ENCODE measurements at places on chromosomes 4 and X.

GRCh38 chr4:77122656-77123055, 34.4 kb upstream of the CCNG2 start:
- no peak overlapping the region for H3K4me3 ChIP-seq
- no peaks in the 10 kb centered on the region for H3K36me3 ChIP-seq
- H3K4me1 ChIP-seq: peaks cover 4% of the 10 kb centered on the region
- DNase-seq: no peak
- no peak overlapping the region for H3K27ac ChIP-seq
- peaks cover 55% of the 10 kb centered on the region for H3K27me3 ChIP-seq

- no peaks in the 10 kb centered on the region for H3K27me3 ChIP-seq
- no peak overlapping the region for H3K4me3 ChIP-seq
- DNase-seq: no peak
- H3K4me1 ChIP-seq: no peaks in the 10 kb centered on the region
Observed at GRCh38 chrX:29992083-29992482, 223.3 kb upstream of the MAGEB2 start.

GRCh38 chrX:41445171-41445570, 2.0 kb upstream of the NYX start:
- no peak for DNase-seq
- H3K27me3 ChIP-seq: no peaks in the 10 kb centered on the region
- H3K4me1 ChIP-seq: peaks cover 6% of the 10 kb centered on the region
- peaks cover 1% of the 10 kb centered on the region for H3K36me3 ChIP-seq

- H3K4me3 ChIP-seq: no peak overlapping the region
- H3K36me3 ChIP-seq: no peaks in the 10 kb centered on the region
- no peak overlapping the region for H3K27ac ChIP-seq
- no peaks in the 10 kb centered on the region for H3K4me1 ChIP-seq
- H3K27me3 ChIP-seq: no peaks in the 10 kb centered on the region
Observed at GRCh38 chrX:103651151-103651773, 22.5 kb downstream of the TCEAL1 start.

GRCh38 chr4:1295405-1296055, 5.8 kb downstream of the MAEA start:
- no peak for DNase-seq
- H3K27me3 ChIP-seq: no peaks in the 10 kb centered on the region
- no peak overlapping the region for H3K4me3 ChIP-seq
- H3K4me1 ChIP-seq: peaks cover 76% of the 10 kb centered on the region

DNA sequence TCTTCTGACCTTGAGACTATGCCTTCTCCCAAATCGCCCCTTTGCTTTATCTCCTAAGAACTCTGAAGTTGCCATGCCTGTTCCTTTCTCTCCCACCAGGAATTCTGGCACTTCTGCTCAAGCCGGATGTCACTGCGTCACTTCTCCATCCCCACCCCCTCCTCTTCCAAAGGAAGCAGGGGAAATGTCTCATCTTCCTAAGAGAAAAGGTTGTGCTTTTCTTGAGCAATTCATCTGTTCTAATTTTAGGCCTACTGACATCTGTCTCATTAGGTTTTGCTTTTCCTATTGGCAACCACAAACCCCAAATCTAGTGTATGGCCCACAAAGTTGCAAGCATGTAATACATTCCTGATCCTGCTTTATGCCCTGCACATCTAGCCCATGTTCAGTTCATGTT, 163.1 kb upstream of the PLAC1 start:
- DNase-seq: no peak
- H3K27me3 ChIP-seq: no peaks in the 10 kb centered on the region
- peaks cover 5% of the 10 kb centered on the region for H3K36me3 ChIP-seq

- H3K27ac ChIP-seq: no peak overlapping the region
- peaks cover 7% of the 10 kb centered on the region for H3K27me3 ChIP-seq
- H3K36me3 ChIP-seq: no peaks in the 10 kb centered on the region
- H3K4me1 ChIP-seq: no peaks in the 10 kb centered on the region
Observed at GRCh38 chrX:109886122-109886761, 116.7 kb upstream of the TMEM164 start.

- no peak for DNase-seq
- H3K4me1 ChIP-seq: peaks cover 27% of the 10 kb centered on the region
- H3K4me3 ChIP-seq: peak within 1 kb of the TSS; percentile 98
- no peaks in the 10 kb centered on the region for H3K27me3 ChIP-seq
- peak within 1 kb of the TSS; percentile 97 for H3K27ac ChIP-seq
Observed at GRCh38 chrX:102651242-102652011, at the start of gene GPRASP1. TSS of gene GPRASP1 (plus strand) at chrX:102651483. CDS start at chrX:102653914, 2,431 bp downstream.

- H3K4me3 ChIP-seq: no peak overlapping the region
- no peak overlapping the region for H3K27ac ChIP-seq
- H3K27me3 ChIP-seq: no peaks in the 10 kb centered on the region
- H3K36me3 ChIP-seq: no peaks in the 10 kb centered on the region
- DNase-seq: no peak
- no peaks in the 10 kb centered on the region for H3K4me1 ChIP-seq
Observed at GRCh38 chrX:147476008-147476407, 435.7 kb upstream of the FMR1 start.

DNA sequence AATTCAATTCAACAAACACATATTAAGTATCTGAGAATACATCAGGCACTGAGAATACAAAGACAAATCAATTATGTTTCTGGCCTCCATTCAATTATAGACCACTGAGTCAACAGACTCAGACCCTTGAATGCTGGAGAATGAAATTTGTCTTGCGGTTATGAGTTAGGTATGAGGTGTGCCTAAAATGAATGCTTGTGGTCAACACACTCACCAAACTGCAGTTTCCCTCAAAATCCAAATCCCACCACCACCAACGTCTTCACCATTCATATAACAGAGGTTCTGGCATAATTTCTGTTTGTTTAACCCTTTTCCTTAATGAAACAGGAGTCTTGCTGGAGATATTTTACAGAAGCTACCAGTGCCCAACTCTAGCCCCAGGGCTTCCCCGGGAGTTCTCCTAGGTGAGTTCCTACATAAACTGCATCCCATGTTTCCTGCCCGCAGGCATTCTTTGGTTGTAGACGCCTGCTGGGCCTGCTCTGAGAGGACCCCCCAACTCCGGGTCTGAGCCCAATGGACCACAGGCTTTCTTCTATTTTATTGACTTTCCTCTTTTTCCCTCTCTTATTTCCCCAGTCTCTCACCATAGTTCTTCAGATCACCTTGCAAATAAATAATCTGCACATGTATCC, 119.2 kb downstream of the DDX53 start:
- no peaks in the 10 kb centered on the region for H3K4me1 ChIP-seq
- H3K27me3 ChIP-seq: no peaks in the 10 kb centered on the region
- H3K36me3 ChIP-seq: no peaks in the 10 kb centered on the region
- no peak overlapping the region for H3K27ac ChIP-seq
- no peak overlapping the region for H3K4me3 ChIP-seq

GRCh38 chr4:162727232-162727631, 439.5 kb downstream of the NAF1 start:
- no peak overlapping the region for H3K4me3 ChIP-seq
- no peak overlapping the region for H3K27ac ChIP-seq
- DNase-seq: no peak
- no peaks in the 10 kb centered on the region for H3K4me1 ChIP-seq
- H3K27me3 ChIP-seq: no peaks in the 10 kb centered on the region
- peaks cover 2% of the 10 kb centered on the region for H3K36me3 ChIP-seq

- DNase-seq: no peak
- H3K36me3 ChIP-seq: peaks cover 8% of the 10 kb centered on the region
Observed at GRCh38 chr4:109721033-109721432, 8.8 kb downstream of the PLA2G12A start.

GRCh38 chrX:116493271-116493670, 30.5 kb upstream of the CT83 start:
- H3K36me3 ChIP-seq: no peaks in the 10 kb centered on the region
- H3K27ac ChIP-seq: no peak overlapping the region
- DNase-seq: no peak

GRCh38 chrX:146396409-146396808, 413.2 kb upstream of the CXorf51B start:
- DNase-seq: no peak
- H3K27me3 ChIP-seq: no peaks in the 10 kb centered on the region

DNA sequence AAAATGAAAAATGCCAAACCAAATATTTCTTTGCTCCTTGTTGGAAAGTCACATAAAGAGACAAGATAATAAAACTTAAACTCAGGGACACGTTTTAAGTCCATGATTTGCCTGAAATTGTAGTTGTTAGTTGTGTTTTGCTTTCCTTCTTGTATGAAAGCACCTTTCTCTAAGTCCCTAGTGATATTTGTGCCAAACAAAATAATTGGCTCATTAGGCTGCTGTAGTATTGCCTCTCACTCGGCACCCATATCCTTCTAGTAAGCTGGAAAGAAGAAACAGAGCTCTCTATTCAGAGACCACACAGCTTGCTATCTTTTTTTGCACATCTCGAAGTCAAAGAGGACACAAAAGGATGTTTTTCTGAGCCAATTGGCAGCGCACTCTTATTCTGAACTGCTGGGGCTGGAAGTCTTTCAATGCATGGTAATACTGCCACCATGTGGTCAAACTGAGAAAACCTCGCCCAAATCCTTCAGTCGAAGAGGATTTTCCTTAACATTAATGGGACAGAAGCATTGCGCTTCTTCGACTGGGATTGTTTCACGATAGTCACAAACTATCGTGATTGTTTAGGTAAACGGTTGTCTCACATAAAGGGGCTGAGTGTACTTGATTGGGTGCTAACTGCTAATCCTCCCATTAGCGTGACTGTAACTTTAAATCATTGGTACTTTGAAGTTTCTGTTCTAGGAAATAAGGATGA, 571.9 kb upstream of the LCORL start:
- peak; percentile 18 for DNase-seq
- no peak overlapping the region for H3K27ac ChIP-seq
- peaks cover 6% of the 10 kb centered on the region for H3K4me1 ChIP-seq
- H3K4me3 ChIP-seq: no peak overlapping the region

GRCh38 chrX:102728646-102729045, 8.1 kb downstream of the GPRASP3 start:
- H3K27ac ChIP-seq: no peak overlapping the region
- no peak for DNase-seq
- no peaks in the 10 kb centered on the region for H3K36me3 ChIP-seq
- no peaks in the 10 kb centered on the region for H3K27me3 ChIP-seq
- no peak overlapping the region for H3K4me3 ChIP-seq

All from central memory CD8-positive, alpha-beta T cell (primary cell).